ENCODE measurements at places on chromosomes 13 and 19. TPM values are rescaled to one million over a fixed set of nuclear protein-coding genes. Genes with fewer than 3 reads are reported as not detected.

PSPC1 gene
- total RNA-seq, result 46.0 TPM

ZNF555 gene
- 5.0 TPM for total RNA-seq

C19orf73 gene
- not detected for total RNA-seq

- no peak for DNase-seq
Observed at GRCh38 chr19:39078436-39079200, 5.5 kb upstream of the ACP7 start.

SLITRK5 gene
- total RNA-seq, result 4.5 TPM

- DNase-seq, result no peak
Observed at GRCh38 chr19:18086590-18087138, at the start of gene IL12RB1. Gene IL12RB1 (minus strand): TSS chr19:18086934. CDS start chr19:18086823, 111 bp downstream.

DNA sequence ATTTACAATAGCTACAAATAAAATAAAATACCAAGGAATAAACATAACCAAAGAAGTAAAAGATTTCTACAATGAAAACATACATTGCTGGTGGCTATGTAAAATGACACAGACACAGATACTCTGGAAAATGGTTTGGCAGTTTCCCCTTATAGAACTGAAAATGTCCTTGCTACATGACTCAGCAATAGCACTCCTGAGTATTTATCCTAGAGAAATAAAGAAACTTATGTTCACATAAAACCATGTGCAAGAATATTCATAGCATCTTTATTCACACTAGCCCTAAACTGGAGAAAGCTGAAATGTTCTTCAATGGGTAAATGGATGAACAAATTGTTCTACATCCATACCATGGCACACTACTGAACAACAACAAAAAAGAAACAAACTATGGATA, 100.2 kb upstream of the RFC3 start:
- DNase-seq, result no peak

DNA sequence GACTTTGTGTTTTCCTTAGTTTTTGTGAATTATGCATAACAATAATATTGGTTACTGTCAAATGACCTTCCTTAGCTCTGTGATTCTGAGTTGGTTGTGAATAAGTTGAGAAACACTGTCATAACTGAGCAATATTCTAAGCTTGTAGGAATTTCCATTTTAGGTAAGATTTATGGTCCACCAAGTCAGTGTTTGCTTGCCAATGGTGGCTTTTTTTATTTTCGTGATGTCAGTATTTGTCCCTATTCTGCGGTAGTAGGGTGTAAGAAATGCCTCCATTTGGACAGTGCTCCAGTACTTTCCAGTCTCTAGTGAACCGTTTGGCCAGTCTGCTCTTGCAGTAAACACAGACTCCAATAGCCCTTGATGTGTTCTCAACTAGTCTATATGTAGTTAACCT, 94.7 kb downstream of the FRY start:
- DNase-seq, result no peak

ZFP28 gene
- total RNA-seq, result 12.9 TPM

DNA sequence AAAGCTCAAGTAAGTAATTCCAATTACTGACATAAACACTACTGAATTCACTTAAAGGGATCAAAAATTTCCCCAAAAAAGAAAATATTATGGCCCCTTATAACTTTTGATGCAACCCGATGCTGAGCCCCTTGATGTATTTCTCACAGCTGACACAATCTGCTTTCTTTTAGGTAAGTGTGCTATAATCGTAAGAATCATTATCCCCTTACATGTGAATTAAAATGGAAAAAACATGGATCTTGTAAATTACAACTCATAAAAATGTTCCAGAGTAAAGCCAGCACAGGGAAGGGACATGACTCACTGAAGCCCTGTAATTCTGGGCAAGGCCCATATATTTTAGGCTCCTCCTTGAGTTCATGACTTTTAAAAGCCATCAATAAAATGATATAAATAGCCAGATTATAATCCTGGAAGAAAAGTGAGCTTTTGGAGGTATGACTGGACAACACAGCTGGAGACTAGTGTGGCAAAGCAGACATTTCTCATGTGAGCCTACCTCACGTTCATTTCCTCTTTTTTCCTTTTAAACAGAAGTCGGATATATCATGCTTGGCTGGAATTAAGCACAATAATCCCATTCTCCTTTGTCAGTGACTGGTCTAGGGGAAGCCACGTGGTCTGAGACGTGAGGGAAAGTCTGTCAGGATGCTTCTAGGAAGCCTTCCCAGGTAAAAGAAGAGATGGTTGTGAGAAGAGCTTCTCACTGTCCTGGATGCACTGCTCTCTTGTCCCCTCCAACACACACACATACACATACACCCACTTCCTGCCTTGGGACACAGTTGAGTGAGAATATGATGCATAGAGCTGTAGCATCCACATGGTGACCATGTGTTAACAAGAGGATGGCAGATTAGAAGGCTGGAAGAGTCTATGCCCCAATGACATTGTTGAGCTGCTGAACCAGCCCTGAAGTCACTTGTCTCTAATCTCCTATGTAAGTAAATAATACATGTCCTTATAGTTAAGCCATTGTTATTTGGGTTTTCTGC, 165.4 kb downstream of the RGCC start:
- no peak for DNase-seq

GRCh38 chr13:91236921-91237320, 110.6 kb upstream of the MIR17HG start:
- DNase-seq, result no peak

DNA sequence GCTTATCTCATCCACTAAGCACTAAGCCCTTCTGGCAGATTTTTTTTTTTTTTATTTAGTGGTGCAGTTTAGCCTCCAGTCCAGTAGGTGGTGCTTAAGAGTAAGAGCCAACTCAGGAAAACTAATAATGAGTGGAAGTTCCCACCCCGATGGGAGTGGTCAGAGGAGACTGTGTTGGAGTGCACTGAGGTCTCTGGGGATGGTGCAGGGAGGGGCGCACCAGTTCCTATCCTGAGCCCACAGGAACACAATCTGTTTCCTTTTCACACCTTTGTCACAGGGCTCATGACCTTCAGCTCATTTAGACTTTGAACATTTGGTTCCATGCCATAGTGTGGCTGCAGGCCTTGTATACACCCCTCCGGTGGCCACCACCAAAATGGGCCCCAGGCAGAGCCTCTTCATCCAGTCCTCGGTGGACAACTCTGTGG, 367.4 kb downstream of the SPRY2 start:
- peak; percentile 24 for DNase-seq

RAVER1 gene
- total RNA-seq, result 21.1 TPM

DNA sequence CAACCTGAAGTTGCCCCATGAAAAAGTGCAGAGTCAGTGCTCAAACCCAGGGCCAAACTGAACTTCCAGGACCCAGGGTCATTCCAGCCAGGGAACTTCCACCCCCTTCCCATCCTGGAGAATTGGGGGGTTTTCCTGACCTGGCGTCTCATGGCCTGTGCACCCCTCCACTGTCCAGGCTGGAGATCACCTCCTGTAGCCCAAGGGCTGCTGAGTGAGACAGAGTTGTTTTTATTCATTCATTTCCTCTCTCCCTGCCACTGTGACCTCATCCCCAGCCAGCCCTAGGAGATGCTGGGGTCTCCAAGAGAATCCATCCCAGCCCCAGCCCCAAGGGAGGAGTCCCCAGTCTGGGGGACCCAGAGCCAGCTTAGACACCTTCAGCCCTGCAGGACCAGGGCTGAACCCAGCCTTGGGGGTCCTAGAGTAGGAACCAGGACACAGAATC, 4.2 kb downstream of the FCHO1 start:
- no peak for DNase-seq

- DNase-seq, result no peak
Observed at GRCh38 chr13:55627221-55627620, 1513.5 kb upstream of the PRR20A start.
